ENCODE measurements at places on chromosomes 1 and 21.

- no peak for DNase-seq
These were observed 19.4 kb downstream of the ABCG1 start for GRCh38 chr21:42238185-42238934.

- no peak for DNase-seq
These were observed 23.4 kb downstream of the C8A start for GRCh38 chr1:56877973-56878372.

- peak; percentile 48 for DNase-seq
These were observed 6.0 kb downstream of the CYB561D1 start for GRCh38 chr1:109499661-109500536.

DNA sequence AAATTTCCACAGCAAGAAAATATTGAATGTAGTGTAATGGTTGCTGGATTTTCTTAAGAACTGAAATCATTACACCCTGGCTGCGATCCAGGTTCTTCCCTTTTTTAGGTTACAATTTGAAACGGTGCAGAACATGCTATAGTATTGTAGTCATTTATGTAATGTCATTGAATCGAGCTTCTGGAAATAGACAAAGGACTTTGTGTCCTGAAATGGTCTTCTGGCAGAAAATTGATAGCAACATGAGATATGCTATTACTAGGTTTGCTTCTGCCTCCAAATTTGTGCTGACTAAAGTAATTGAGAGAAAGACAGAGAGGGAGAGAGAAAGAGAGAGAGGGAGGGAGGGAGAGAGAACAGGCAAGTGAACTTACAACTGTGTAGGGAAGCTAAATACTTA lies 146.2 kb upstream of the NFIA start:
- DNase-seq: no peak

GRCh38 chr1:218475699-218476098 lies 130.6 kb downstream of the TGFB2 start:
- no peak for DNase-seq

DNA sequence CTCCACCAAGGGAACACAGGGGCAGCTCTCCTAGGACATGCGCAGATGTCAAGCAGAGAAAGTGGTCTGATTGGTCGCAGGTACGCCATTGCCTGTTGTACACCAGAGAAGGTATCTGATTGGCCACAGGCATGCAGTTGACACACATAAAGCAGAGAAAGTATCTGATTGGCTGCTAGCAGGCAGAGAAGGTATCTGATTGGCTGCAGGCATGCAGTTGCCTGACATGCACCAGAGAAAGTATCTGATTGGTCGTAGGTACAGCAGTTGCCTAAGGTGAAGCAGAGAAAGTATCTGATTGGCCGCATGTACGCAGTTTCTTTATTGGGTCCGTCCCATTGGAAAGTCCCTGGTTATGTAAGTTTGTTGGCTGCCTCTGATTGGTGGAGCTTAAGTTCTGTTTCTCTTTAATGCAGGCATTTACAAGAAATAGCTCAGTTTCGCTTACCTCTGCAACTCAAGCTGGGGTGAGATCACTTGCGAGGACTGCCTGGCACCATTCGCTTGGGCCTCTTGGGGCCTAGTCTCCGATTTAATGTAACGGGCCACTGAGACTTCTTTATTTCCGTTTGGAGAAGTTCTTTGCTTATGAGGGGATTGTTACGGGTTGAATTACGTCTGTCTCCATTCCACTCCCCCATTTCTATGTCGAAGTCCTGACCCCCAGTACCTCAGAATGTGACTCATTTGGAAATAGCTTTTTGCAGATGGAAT lies 74.2 kb downstream of the SIK1 start:
- DNase-seq: peak; percentile 42

DNA sequence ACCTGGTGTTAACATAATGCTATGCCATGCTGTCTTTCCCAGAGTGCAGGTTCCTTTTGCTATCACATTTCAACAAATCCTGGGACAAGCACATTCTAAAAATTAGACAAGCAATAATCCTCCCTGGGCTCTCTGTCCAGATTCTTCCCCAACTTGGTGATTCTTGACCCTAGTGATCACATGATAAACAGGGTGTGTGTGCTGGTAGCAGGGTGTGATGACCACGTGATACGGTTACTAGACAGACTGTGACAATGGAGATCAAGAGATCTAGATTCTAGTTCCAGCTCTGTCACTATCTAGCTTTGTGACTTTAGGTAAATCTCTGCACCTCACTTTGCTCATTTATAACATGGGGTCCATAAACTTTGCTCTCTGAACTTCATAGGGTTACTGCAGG lies 61.9 kb upstream of the HSD17B7 start:
- no peak for DNase-seq

- DNase-seq: peak; percentile 79
These were observed at the start of gene UBE2G2 for GRCh38 chr21:44801468-44802395. Gene UBE2G2, minus strand, starts transcription at chr21:44801820. Its CDS starts 72 bp downstream, at chr21:44801748.

GRCh38 chr1:61157468-61157987 lies 75.2 kb downstream of the NFIA start:
- DNase-seq: no peak

- peak; percentile 91 for DNase-seq
These were observed 56.1 kb upstream of the SH3GLB1 start for GRCh38 chr1:86648255-86648654.

DNA sequence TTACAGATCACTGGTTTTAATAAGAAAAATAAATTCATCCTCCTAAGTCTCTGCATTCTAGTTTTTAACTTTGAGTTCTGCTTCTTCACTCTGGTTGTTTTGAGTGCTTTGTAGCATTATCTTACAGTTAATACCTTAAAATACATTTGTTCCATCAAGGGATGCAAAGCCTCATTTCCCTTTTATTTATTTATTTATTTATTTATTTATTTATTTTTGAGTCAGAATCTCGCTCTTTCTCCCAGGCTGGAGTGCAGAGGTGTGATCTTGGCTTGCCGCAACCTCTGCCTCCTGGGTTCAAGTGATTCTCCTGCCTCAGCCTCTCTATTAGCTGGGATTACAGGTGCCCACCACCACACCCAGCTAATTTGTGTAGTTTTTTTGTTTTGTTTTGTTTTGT lies 147.8 kb downstream of the ZNF326 start:
- no peak for DNase-seq

DNA sequence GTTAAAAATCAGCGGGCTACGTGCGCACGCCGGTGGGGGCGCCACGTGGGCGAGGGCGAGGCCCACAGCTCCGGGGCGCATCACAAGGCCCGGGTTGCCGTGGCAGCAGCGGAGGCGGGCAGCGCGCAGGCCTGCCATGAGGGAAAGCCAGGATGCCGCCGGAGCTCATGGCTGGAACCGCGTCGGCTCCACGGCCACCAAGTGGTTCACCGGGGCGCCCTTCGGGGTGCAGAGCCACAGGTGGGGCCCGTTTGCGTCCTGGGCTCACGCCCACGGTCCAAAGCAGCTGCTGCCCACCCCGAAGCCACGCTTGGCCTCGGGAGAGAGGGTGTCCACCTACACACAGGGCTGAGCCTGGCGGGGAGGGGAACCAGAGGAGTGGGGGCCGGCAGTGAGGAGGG lies 4.9 kb upstream of the TTC22 start:
- DNase-seq: no peak

- no peak for DNase-seq
These were observed 283.0 kb downstream of the LRRIQ3 start for GRCh38 chr1:73914951-73915350.

DNA sequence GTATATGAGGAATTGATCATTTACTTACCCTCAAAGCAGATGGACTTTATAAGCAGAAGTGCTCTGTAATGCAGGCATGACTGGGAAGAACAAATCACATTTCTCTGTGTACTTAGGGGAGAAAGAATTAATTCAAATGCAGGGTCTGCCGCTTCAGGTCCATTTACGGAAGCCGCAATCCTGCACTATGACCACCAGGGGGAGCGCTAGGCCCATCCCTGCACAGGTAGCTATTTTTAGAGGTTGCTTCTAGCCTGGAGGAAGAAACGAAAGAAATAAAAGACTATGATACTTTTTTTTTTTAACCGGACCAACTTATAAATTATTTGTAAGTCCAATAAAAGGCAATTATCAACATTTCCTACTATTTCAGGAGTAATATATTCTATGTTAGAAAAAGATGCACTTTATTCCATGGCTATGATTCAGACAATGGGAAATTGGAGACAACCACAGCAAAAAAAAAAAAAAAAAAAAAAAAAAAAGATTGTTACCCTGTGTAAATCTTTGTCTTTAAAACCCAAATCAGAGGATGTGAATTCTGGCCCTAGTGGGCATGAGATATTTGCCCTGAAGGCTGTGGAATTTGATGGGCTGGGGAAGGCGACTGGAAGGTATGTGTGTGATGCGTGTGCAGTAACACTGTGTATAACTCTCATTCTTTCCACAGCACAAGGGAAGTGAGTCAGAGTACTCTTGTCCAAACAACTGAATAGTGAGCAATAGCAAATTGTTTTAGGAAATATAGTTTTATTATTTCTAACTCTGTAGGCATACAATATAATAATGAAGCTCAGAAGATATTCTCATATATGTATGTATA lies 12.9 kb upstream of the FYB2 start:
- DNase-seq: peak; percentile 59

GRCh38 chr1:67711855-67712212 lies 26.8 kb downstream of the GADD45A start:
- DNase-seq: no peak

DNA sequence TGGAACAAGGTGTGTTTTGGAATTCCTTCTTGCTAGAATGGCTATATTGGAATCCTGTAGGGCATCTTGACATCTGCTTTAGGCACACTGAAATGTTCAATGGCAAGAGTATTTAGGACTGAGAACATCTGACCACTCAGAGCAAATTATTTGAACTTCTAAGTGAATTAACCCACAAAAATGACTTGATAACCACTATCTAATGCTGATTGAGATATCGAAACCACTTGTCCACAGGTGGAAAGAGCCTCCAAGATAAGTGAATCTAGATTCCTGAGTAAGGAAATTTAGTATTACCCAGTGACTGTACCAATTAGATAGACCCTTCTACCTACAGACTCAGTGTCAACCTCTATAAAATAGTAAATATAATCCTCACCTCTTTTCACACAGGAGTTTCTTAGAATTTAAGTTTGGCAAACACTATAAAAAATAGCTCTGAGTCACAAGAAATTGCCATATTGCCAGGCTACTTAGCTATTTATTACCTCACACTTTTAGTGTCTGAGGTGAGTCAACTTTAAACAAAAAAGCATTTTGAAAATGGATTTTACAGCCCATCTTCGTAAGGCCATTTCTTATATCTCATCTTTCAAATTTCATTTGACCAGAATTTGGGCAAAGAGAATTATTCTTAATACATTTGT lies 421.8 kb downstream of the PTBP2 start:
- DNase-seq: no peak

- DNase-seq: no peak
These were observed 285.2 kb downstream of the PCP4 start for GRCh38 chr21:40152476-40152875.

GRCh38 chr1:110291241-110292030 lies 47.7 kb upstream of the RBM15 start:
- DNase-seq: no peak

DNA sequence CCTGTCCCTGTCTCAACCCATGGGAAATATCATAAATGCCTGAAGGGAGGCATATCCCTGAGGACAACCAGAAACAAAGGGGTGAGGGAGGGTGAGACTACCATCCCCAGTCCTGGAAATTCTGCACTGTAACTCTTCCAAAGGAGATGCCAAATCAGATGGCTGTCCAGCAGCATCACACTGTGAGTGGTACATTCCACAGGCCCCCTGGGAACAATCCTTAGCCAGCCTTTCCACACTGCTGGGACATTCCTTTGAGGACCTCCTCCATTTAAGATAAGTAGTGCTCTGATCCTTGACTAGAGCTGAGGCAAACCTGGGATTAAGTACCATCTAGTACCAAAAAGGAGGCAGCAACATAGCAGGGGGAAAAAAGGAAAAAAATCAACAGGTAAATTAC lies 10.7 kb downstream of the IVL start:
- DNase-seq: no peak

DNA sequence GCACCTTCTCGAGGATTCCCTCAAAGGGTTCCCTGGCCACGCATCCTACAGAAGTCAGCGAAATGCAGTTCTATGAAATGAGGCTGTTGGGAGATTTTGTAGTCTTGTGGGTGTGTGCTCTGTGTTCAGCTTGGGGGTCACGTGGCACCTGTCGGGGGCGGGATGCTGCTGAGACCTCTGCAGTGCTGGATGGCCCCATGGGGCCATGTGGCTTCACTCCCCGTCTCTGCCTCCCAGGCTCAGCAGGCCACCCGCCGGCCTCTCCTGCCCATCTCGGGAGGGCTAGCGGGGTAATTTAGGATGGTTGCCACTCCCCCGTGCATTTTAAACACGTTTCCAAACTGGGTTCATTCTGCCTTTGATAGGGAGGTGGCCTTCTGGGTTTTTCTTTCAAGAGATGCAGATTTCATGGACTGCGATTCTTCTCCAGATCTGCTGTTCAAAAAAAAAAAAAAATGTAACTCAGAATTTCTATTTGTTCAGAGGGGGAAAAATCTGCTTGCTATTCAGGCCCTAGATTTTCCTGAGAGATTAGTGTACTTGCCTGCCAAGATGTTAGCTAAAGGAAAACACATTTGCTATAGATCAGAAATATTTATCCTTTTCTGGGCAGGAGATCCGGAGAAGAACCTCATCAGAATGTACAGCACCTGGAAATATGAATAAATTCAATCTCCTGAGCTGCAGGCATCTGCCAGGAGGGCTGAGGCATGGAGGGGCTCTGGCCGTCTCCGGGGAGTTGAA lies 277.2 kb upstream of the VAMP3 start:
- no peak for DNase-seq

- no peak for DNase-seq
These were observed 3.9 kb downstream of the TAS1R2 start for GRCh38 chr1:18855573-18855972.

DNA sequence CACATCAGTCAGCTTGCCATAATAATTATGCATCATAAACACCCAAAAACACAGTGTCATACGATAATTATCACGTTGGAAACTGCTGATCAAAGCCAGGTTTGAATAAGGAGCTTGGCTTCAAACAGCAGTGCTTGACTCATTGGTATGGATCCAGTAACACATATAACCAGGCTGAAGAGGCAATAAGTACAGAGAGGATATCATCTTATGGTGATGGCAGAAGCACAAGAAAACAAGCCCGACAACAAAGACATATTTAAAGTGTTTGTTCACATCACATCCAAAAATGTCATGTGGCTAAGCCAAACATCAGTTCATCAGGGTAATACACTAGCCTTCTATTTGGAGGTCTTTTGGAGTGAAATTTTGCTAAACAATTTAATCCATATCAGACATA lies 389.7 kb downstream of the NCAM2 start:
- no peak for DNase-seq

- peak; percentile 45 for DNase-seq
These were observed 1.2 kb downstream of the LBR start for GRCh38 chr1:225426395-225427234.

GRCh38 chr1:157088607-157089006 lies 11.0 kb downstream of the ETV3L start:
- DNase-seq: no peak

DNA sequence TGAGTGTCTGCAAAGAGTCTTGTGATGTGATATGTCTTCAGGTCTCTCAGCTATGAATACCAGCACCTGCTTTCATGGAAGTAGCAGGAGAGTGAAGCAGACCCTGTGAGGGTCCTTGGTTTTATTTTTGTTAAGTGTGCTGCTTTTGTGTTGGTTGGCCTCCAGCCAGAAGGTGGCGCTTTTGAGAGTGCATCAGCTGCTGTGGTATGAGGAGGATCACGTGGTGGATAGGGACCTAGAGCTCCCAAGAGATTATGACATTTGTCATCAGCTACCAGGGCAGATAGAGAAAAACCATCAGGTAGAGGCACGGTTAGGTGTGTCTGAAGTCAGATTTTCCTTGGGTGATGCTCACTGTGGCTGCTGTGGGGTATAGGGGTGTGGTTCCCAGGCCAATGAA lies 1232.1 kb downstream of the MRPL39 start:
- DNase-seq: peak; percentile 9

- no peak for DNase-seq
These were observed 241.6 kb downstream of the BACH1 start for GRCh38 chr21:29540289-29540688.

GRCh38 chr1:247286134-247286670 lies 30.3 kb downstream of the VN1R5 start:
- no peak for DNase-seq
